ENCODE measurements at places on chromosomes 13 and 19.

- no peak for DNase-seq
Measured at GRCh38 chr19:28485292-28485691, 727.7 kb downstream of the UQCRFS1 start.

GRCh38 chr13:89097994-89098393, 1426.8 kb downstream of the SLITRK5 start:
- DNase-seq: no peak

DNA sequence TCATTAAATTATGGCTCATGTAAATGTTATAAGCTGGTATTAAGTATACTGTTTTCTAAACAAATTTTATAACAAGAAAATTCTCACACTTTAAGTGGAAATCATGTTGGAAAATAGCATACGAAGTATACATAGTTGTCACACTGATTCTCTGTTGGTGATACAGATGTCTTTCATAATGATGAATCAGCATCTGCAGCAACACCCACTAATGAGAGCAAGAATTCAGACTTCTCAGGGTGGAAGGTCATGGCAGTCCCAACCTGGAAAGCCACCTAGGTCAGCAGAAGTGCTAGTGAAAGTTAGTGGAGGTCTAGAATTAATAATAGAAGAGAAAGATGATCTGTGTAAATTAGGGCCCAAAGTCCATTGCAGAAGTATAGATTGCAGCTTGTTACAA, 719.7 kb upstream of the MIR17HG start:
- DNase-seq: no peak

GRCh38 chr19:44808463-44809371, at the start of gene BCAM:
Gene BCAM, plus strand, starts transcription at chr19:44809103. Its CDS starts 22 bp downstream, at chr19:44809125.
- no peak for DNase-seq

DNA sequence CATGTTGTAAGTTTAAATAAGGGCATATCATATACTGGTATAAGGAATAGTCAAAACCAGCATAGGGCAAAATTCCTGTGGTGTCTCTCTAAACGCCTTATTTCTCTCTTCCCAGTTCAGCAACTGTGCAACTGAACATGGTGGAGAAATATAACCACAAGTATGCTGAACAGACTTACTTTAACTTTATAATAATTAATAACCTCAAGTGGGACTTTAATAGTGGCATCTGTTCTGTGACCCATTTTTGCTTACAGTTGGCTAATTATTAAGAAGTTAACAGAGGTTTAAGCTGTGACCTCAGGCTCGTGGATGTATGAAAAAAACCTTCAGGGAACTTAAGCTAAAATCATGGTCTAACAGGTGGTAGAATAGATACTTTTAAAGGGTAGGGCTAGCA, 54.3 kb downstream of the MICU2 start:
- DNase-seq: no peak

- no peak for DNase-seq
Measured at GRCh38 chr13:114015111-114015968, 41.5 kb upstream of the C13orf46 start.

- DNase-seq: no peak
Measured at GRCh38 chr19:45613926-45614725, 12.1 kb upstream of the GPR4 start.

- no peak for DNase-seq
Measured at GRCh38 chr19:52020506-52020905, 7.7 kb downstream of the ZNF614 start.

DNA sequence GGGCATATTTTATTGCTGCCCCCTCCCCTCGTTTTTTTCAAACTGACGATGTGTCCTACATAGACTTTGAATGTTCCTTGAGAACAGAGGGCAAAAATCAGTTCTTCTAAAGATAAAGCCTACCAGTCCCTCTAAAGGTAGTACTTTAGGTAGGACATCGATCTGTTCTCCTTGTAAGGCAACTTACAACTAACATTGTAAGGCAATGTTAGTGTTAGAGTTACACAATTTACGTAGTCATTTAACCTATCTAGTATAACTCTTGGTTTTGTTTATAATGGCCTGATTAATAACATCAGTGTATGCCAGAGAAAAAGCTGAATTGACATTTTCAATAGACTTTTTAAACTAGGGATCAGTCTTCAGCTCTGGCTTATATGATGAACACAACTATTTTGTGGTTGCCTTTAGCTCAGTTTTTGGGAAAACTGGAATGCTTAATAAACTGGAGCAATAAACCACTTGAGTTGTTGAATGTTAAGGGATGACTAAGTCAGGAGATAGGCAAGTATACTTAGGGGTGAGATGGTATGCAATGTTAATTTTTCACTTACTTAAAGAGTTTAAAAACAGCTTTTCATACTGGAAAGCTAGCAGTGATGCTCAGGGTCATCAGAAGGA, 2.2 kb downstream of the NDFIP2 start:
- DNase-seq: no peak

DNA sequence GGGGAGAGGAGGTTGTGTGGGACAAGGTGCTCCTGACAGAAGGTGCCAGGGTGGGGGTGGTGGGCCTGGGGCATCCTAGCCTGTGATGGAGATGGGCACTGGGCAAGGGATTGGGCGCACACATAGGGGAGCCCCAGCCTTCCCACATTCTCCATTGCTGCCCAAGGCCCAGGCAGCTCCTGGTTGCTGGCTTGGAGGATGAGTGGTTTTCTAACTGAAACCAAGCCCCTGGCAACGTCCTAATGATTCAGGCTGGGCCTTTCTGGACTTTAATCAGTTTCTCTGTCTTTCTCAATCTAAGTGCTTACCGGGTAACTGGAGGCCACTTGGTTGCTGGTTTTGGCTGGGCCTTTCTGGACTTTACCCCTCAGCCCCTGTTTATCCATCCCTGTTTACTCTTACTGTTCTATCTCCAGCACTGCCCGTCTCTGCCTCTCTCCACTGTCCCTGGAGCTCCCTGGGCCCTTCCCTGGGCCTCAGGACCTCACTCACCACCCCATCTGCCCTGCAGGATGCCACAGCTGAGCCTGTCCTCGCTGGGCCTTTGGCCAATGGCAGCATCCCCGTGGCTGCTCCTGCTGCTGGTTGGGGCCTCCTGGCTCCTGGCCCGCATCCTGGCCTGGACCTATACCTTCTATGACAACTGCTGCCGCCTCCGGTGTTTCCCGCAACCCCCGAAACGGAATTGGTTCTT, 354 bp downstream of the CYP4F3 start:
- DNase-seq: no peak

DNA sequence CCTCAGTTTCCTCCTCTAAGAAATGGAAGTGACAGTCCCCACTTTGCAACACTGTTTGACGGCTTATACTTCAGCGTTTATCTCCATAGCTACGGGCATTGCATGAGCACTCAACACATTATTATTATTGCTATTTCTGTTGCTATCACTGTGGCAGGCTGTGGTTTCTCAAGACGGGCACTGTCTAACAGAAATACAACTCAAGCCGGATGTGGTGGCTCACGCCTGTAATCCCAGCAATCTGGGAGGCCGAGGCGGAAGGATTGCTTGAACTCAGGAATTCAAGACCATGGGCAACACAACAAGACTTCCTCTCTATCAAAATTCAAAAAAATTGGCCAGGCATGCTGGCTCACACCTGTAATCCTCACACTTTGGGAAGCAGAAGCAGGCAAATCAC, 4.9 kb upstream of the ZSWIM4 start:
- no peak for DNase-seq

DNA sequence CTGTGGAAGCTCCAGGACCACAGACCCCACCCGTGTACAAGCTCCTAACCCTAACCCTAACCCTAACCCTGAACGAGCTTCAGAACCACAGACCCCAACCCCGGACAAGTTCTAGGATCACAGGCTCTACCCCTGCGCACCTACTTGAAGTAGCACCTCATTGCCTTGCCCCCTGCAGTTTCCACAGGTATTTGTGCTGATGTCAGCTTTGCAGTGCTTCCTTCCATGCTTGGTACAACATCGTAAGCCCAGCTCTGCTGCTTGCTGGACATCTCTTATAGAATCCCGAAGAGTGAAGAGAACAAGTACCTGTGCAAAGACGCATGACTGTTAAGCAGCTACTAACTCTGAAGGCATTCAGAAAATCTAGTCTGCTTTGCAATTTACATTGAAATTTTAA, 20.7 kb upstream of the CDC16 start:
- no peak for DNase-seq

- no peak for DNase-seq
Measured at GRCh38 chr19:28612275-28612769, 600.6 kb downstream of the UQCRFS1 start.

DNA sequence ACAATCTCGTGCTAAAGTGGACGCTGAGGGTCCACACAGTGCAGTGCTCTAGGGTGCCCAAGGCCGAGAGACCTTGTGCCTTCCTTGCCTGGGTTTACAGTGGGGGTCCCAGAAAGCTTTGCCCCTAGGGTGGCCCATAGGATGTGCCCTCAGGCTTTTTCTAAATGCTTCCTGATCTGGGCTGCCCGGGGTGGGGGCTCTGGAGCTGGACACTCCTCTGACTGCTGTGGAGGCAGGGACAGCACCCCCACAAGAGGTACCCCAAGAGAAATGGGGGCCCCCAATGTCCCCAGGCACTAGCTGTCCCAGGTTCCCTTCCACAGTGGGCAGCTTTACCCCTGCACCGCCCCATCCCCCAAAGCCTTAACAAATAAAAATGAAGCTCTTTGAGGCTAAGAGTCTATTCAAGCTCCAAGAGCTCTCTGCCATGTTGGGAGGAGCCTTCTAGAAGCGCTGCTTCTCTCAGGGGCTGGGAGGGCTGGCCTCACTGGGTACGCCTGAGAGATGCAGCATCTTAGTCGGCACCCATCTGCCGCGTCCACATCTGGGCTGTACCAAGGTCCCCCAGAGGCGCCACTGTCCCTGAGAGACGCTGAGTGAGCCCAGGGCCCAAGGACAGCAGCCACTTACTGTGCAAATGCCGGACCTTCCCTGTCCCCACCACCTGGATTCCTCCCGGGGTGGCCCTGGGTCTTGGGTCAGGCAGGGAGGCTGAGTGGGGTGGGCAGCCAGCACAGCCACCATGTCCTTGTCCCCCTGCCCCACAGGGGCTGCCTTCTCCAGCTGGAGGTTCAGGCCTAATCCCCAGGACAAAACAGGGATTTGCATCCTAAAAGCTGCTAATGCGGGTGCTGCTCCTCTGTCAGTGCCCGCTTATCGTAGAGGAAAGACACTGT, 27.4 kb downstream of the CEBPA start:
- no peak for DNase-seq

DNA sequence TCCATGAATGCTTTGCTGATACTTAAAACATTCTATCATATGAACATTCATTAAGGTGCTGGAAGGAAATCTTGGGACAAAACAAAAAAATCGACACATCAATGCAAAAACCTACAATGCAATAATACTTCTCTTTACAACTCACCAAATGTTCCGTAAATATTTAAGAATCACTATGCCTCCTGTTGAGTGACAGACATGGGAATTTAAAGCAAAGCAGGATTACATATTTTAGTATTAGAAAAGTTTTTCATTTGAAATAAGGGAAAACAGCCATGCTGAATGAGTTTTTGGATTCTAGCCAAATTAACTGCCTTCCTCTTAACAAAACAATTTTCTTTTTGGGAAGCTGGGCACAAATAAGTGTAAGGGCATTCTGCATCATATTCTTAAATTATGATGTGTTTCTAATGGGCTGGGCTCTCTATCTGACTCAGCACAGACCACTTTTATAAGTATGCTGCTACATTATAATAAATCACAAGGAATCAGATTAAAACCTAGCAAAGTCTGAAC, 93.7 kb downstream of the RBM26 start:
- no peak for DNase-seq

DNA sequence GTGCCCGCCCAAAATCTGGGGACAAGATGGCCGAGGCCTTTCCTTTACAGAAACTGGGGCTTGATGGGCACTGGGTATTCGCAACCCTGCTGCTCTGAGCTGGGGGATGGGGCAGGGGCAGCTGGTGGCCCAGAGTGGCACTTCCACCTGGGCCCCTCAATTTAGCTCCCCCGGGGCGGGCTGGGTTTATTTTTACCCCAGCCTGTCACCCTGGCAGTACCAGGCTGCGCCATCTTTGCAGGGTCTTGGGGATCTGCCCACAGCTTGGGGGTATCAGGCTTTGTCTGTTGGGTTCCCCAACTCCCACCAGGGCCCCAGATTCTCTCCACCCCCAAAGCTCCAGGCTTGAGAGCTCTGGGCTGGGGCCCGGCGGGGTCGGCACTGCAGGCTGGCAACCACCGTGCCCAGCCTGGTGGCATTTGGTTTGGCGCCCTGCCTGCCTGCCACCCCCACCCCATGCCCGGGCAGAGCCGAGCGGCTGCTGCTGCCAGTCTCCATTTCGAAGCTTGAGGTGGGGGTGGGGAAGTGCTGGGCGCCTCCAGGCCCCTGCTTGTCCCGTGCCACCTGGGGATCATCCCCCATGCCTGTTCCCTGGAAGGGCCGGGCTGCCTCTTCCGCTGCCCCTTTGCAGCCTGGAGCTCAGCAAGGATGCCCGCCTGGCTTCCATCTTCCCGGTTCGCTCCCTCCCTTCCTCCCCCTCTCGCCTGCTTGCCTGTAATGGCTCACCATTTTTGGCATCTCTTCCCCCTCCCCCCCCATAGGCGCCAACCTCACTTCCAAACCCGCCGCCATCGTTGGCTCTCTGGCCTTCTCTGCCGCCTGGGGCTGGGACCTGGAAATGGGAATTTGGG, 11.4 kb downstream of the NFIX start:
- DNase-seq: no peak

DNA sequence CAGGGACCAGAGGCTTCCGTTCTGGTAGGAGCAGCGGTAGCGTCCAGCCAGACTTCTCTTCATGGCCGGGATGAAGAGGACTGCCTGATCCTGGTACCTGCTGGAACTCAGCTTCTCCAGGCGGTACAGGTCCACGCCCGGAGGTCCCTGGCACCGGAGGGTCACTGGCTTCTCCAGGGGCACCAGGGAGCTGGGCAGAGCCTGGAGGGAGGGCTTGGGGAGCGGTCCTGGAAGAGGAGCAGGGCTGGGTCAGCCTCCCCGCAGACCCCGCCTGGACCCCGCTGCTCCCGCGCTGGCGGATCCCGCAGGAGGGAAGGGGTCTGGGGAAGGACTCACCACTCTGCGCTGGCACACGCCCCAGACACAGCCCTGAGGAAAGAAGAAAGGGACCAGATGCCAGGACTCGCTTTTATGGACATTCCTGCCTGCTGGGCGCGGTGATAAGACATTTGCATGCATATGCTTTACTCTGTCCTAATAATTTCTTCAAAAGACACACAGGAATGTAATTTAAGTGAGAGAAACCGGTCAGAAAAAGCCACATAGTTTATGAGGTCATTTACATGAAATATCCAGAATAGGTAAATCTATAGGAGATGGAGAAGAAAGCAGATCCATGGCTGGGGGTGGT, 5.8 kb downstream of the GP6 start:
- no peak for DNase-seq

DNA sequence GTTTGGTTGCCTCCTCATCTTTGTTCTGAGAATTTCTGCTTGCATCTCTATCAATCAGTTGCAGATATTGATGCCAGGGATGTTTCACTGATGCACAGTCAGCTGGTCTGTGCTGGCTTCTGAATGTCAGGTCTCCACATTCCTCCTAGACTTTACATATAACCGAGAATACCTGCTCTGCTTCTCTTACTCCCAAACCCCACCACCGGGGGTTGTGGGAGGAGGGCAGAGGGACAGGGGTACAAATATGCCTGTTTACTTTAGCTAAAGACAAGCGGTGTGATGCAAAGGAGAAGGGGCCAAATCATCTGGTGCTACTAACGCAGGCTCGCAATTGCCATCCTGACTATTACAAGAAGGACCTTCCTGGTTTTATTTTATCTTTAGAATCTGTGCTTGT, 17.4 kb upstream of the KLHL1 start:
- no peak for DNase-seq
